ENCODE measurements at places on chromosomes 3 and 15. TPM values are rescaled to one million over a fixed set of nuclear protein-coding genes. Genes with fewer than 3 reads are reported as not detected.

SAMD7 gene
- not detected for total RNA-seq

FOXP1 gene
- total RNA-seq, result 156 TPM

DNA sequence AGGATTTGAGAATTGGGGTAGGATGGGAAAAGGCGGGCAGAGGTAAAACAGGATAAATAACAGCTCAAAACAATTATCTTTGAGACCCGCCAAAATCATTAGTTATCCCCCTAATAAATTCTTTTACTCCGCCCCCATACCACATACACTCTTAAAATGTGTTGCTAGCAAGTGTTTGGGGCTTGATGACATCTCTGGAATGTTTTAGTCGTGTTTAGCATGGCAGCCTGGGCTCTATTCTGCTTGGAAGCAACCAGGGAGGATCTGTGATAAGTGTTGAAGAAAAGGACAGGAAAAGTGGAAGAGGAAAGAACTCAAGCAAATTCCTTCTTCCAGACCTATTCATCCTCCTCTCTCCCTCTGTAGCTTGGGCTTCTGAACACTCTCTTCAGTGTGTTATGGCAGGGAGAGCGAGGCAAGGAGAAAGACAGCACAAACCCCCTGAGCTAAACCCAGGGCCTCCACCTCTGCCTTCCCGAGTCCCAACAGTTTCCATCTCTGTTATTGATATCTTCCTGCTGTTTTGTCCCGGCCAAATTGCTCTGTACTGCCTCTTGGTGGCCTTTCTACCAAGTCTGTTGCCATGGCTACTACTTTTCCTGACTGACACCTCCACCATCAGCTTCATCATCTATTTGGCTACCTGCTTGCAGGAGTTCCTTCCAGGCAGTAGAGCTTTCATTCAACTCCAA lies 135.8 kb downstream of the RPL22L1 start:
- H3K4me1 ChIP-seq, result no peaks in the 10 kb centered on the region
- no peak for DNase-seq
- H3K27me3 ChIP-seq, result peaks cover 25% of the 10 kb centered on the region
- no peak overlapping the region for H3K27ac ChIP-seq

GRCh38 chr3:113783463-113783862 lies 36.6 kb downstream of the ATP6V1A start:
- no peaks in the 10 kb centered on the region for H3K4me1 ChIP-seq
- no peak overlapping the region for H3K4me3 ChIP-seq
- no peak for DNase-seq
- H3K36me3 ChIP-seq, result no peaks in the 10 kb centered on the region

GRCh38 chr3:38468765-38469164 lies 15.1 kb downstream of the ACVR2B start:
- no peaks in the 10 kb centered on the region for H3K27me3 ChIP-seq
- no peak overlapping the region for H3K4me3 ChIP-seq
- DNase-seq, result no peak
- H3K36me3 ChIP-seq, result peaks cover 11% of the 10 kb centered on the region
- H3K27ac ChIP-seq, result no peak overlapping the region

GRCh38 chr3:147034359-147034758 lies 372.0 kb downstream of the ZIC4 start:
- no peak overlapping the region for H3K27ac ChIP-seq
- H3K36me3 ChIP-seq, result peaks cover 4% of the 10 kb centered on the region
- H3K4me3 ChIP-seq, result no peak overlapping the region
- no peak for DNase-seq
- H3K27me3 ChIP-seq, result no peaks in the 10 kb centered on the region
- no peaks in the 10 kb centered on the region for H3K4me1 ChIP-seq

All from activated T-cell treated with anti-CD3 and anti-CD28 coated beads, Interleukin-2, amount 50 U/mL, for 72 hours (primary cell).